Fibroblast of lung (primary cell): ENCODE measurements at places on chromosomes 12 and 14. TPM values are rescaled to one million over a fixed set of nuclear protein-coding genes. Genes with fewer than 3 reads are reported as not detected.
A peak's percentile ranks its signal among the peaks of the same experiment; 100 is the strongest.

Gene UNC79
- 0.17 and 0.26 TPM in 2 replicates for total RNA-seq

Gene INHBE
- 9.2 and 26.4 TPM in 2 replicates for total RNA-seq

Gene CHPT1
- total RNA-seq, result 62.9 and 65.2 TPM in 2 replicates

Gene CELA1
- not detected in 2 replicates for total RNA-seq

Gene RTN1
- total RNA-seq, result under 0.01 and 0.17 TPM in 2 replicates

Gene ACIN1
- 58.3 and 75.1 TPM in 2 replicates for total RNA-seq

Gene OTOGL
- total RNA-seq, result under 0.01 and 0.17 TPM in 2 replicates

Gene METAP2
- 78.9 and 90.4 TPM in 2 replicates for total RNA-seq

Gene PTPRQ
- total RNA-seq, result 0.77 and 1.3 TPM in 2 replicates

DNA sequence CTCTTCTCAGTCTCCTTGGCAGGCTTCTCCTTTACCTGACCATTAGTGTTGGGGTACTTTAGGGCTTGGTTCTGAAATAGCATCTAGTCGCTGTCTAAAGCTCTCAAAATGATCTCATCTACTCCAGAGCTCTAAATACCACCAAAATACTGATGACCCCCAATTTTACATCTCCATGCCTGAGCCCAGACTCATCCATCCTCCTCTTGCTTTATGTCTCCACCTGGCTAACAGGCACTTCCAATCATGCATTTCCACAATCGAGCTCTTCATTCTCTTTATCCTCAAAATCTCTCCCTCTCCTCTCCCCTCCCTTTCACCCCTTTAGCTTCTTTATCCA lies 40.5 kb upstream of the PTGR2 start:
- DNase-seq, result no peak

DNA sequence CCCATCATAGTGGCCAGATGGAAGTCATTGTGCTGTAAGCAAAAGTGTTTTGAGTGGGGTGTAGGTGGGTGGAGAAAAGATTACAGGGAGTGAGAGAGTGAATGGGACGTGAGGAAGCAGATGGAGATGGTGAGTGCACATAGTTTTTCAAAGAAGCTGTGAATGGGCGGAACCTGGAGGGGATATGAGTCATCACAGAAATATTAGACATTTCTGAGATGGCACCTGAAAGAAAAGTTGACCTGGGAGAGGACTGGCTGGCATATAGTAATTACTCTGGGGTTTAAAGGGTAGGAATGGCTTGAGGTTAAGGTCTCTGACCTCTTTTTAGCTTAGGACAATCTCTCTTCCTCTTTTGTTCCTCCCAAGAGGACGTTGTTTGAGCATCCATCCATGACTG lies 50.5 kb downstream of the ANO4 start:
- no peak for DNase-seq

DNA sequence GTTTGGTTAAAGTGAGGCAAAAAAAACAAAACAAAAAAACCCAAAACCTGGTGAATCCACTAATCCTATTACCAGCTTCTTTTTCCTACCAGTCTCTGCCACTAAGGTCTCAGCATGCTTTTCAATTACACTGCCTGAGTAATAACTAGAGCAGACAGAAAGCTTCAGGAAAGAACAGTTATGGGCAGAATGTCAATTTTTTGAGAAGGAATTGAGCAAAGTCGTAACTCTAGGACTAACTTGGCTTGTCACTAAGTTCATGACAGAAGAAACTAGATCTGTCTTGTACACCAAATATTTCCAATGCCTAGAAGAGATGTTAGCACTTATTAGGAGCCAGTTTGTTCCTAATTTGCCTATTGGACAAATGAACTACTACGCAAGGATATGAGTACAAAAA lies 148.8 kb upstream of the CNOT2 start:
- DNase-seq, result peak; percentile 4

DNA sequence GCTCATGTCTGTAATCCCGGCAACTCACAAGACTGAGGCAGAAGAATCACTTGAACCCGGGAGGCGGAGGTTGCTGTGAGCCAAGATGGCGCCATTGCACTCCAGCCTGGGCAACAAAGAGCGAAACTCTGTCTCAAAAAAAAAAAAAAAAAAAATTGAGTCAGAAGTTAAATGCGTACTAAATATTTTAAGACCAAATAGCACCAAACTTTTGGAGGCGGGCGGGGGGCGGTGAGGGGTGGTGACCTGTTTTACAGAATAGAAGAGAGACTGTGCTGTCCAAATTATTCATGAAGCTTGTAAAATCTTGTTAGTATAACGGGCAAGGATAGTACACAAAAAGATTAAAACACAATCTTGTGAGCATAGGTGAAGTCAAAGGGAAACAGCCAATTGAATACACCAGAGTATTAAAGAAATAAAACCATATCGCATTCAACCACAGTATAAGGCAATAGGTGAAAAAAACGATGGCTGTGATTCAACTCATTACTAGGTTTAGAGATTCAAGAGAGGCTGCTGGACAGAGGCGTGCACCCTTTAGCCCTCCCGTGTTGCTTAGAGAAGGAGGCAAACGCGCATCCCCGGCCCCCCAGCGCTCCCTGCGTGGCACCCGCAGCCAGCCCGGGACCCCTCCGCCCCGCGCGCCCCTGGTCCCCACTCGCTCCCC lies 571 bp downstream of the ZNF891 start:
- DNase-seq, result peak; percentile 36

DNA sequence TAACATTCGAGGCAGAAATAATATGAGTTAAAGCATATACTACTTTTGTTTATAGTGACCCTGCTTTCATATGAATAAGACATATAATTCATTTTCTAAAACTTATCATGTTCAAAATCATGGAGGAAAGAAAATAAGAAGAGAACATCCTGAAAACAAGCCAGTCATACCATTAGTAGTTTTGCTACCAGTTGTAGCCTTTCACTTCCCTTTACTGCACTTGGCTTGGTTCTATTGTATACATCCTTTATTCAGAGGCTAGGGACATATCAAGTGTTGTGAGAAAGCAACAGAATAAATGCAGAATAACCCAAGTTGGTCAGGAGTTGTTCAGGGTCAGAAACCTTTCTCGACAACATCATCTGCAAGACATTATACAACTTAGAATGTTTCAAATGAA lies 598.7 kb downstream of the SOX5 start:
- no peak for DNase-seq

GRCh38 chr12:29053567-29053966 lies 95.5 kb upstream of the FAR2 start:
- DNase-seq, result no peak

DNA sequence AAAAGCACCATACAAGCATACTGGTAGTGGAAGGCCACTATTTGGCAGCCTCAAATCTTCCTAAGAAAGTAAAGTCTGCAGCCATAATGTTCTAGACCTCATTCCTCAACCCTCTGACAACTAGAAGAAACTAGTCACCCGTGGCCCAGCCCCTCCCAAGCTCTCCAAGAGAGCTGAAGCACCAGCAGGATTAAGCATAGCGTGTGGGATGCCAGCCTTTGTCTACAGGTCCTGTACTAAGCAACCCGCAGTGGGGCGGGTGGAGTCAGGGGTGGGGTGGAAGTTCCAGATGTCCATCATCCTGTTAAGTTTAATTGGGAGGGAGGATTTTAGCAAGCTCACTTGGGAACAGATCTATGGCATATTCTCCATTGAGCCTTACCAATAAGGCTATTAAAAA lies 14.2 kb downstream of the SLC11A2 start:
- no peak for DNase-seq

DNA sequence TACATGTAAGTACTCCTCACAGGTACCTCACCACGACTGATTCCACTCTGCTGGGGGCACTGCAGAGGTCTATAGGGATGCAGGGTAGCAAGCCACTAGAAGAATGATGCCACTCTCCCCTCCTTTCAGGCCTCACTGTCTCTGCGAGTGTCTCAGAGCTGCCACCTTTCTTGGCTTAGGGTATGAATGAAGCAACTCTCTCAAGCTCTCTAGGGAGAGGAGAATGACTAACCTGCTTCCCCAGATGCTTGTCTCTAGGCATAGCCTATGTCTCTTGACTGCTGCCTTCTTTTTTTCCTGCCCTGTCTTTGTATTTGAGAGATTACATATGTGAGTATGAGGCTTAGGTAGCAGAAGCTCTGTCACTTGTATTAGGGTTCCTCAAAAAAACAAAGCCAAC lies 566.5 kb upstream of the ATP2B1 start:
- no peak for DNase-seq

- peak; percentile 46 for DNase-seq
Measured at GRCh38 chr14:100317912-100318808, 5.0 kb upstream of the SLC25A47 start.

DNA sequence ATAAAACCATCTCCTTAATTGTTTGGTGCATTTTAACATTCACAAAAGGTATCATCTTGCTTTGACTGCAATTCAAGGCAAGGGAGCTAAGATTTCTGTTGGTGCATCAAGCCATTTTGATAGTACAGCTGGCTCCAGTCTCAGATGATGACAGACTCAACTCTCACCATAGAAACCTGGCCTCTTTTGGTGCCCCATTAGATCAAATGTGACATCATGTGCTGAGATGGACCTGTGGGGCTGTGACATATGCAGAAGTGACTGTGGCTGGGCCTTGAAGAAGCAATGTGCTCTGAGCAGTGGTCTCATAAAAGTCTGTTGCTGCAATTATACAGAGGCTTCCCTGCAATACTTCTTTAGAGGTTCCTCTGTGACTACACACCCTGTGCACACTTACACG lies 88.4 kb downstream of the SLC2A13 start:
- no peak for DNase-seq

DNA sequence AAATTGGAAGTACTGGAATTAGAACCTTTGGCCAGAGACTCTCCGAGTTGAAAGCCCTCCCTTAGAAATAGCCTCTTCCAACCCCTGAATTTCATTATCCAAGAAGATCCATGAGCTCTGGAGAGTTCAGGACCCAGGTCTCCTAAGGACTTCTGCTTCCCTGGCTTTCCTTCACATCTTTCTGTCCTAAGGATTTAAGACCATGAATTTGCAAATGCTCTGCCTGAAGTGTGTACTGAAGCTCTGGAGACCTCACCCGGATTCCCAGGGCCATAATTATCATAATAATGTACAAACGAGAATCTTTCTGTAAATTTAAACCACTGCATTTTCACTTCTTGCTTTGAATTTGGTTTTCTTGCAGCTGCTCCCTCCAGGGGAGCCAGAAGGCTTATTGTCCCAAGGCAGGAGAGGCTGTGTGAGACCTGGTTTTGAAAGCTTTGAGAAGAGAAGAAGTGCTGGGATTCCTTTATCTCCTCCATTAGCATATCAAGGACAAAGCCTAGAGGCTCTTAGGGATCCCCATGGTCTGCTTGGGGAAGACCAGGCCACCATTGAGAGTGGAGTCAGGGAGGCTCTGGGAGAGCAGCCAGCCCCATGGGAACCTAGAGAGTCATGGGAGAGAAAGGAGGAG lies 41.1 kb downstream of the GLRX5 start:
- DNase-seq, result no peak

- peak; percentile 36 for DNase-seq
Measured at GRCh38 chr14:49550286-49551184, 35.6 kb downstream of the RPS29 start.

DNA sequence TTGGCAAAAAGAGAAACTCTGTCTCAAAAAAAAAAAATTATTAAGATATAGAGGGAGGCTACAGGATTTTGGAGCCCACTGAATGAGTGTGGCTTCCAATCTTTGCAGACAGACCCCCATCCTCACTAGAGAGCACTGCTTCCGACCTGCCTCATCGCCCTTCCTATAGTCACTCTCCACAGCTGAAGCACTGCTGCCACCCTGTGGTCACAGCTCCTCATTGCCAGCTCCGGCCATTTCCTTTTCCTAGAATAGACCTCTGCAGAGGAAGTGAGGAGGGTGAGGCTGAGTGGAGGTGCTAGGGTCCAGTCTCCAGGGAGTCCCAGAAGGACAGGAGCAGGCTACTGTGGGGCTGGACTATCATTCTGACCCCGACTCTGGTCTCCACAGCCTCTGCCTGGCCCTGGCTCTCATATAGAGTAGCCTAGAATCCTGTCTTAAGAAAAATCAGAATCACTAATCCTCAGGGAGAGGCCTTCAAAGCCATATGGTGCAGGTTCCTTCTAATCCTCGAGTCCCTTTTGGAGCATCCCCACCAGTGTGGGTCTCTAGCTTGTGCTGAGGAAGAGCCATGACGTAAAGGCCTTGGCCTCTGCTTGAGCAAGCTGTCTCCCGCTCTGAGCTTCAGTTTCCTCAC lies 1.4 kb upstream of the NPFF start:
- peak; percentile 55 for DNase-seq

DNA sequence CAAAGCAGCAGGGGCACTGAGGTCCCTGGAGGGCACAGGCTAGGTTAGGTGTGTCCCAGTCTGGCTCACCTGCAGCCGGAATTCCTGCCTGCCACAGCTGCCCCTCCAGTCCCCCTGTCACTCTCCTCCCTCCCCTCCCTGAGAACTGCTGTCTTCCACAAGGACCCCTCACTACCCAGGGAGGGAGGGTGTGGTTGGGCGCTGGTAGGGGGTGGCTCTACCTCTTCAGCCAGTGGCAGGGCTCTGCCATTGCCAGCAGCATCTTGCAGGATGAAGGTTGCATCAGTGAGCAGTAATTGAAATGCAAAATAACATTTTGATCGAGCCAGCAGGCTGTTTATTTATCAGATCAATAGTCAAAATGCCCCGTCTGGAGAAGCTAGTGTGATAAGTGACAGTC lies 45.7 kb downstream of the ESRRB start:
- no peak for DNase-seq

DNA sequence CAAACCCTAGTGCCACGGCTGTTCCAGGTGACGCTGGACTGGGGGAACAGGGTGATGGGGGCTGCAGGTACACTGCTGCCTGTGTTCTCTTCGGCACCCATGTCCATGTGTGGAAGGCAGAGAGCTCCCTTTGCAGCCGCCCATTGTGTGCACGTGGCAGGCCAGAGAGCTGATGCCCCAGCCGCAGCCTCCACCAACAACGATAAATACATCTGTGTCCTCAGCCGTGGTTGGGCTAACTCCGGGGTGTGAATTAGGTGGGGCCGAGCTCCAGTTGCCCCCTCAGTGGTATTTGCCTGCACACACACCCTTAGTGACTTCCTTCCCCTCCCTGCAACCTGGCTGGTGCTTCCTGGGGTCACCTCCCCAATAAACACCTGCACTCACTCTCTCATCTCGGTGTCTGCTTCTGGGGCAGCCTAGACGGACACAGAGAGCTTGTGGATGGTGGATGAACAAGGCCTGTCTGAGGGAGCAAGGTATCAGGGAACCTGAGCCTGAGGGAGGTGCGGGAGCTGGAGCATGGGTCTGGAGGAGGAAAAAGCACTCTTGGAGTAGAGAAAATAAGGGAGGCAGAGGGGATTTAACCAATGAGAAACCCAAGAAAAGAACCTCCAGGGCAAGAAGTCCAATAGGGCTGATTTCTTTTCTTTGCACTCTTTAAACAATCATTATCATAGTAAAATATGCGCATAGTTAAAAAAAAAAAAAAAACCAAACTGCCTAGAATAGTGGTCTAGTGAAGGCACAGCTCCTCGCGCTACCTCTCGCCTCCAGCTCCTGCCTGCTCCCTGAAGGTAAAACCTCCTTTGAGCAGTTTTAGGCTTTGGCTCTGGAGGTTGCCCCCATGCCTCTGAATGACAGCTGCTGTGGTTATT lies 112.6 kb downstream of the ZNF664 start:
- DNase-seq, result no peak

GRCh38 chr12:122834104-122834920 lies 945 bp upstream of the HIP1R start:
- DNase-seq, result peak; percentile 41

DNA sequence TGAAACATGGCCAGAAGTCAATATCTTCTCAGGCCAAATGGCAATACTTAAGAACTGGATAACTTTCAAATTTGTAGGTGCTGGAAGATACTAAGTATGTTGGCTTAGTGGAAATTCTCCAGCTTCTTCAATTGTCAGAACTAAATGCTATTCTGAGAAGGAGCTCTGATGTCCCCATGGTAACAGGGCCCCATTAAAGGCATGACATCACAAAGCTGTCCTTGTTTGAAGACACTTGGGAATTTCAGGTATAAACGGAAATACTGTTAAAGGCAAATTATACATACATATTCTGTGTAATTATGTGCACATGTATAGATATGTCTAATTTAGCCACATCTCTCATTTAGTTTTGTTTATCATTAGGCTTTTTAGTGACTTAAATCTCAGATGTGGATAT lies 210.0 kb upstream of the SEL1L start:
- DNase-seq, result no peak
